ENCODE measurements at places on chromosomes 7 and 10. TPM values are rescaled to one million over a fixed set of nuclear protein-coding genes. Genes with fewer than 3 reads are reported as not detected.

The LRMDA gene
- total RNA-seq: 0.13 TPM

The GLI3 gene
- 4.0 TPM for total RNA-seq

The DPYSL4 gene
- 1.8 TPM for total RNA-seq

The RBP4 gene
- total RNA-seq: 1.1 TPM

DNA sequence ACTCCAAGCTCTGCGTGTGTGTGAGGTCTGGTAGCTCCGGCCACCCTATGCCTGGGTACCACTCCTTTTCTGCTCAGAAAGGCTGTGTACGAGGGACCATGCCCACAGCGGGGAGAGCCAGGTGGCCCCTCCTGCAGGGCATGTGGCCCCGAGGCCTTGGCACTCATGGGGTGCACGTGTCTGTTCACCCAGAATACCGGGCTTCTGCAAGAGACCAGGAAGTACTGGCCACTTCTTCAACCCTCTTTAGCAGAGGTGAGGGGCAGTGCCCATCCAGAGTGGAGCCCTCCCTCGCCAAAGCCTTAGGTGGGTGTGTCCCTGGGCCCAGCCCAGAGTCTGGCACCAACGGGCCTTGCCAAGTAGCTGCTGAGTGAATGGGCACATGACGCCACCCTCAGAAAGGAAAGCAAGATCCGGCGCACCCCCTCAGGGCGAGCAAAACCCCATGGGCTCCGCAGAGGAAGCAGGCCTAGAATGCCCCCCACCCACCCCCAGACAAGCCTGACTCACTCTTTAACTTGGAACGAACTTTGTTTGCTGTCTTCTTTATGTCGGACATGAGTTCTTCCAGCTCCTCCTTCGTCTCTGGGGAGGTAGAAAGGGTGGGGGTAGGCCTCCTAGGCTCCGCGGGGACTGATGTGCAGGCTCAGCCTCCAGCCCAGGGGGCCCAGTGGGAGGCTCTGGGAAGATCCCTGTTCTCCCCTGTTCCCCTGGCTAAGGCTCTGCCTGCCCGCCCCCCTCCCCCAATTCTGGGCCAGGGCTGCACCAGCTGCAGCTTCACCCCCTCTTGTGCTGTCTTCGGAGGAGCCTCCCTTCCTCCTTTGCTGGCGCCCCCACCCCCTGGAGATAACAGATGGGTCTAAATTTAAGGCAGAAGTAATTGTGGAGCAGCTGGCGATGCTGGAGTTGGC lies 14.6 kb downstream of the STX1A start:
- H3K36me3 ChIP-seq: peaks cover 8% of the 10 kb centered on the region
- no peak for DNase-seq
- no peaks in the 10 kb centered on the region for H3K27me3 ChIP-seq
- H3K27ac ChIP-seq: no peak overlapping the region
- H3K4me1 ChIP-seq: no peaks in the 10 kb centered on the region
- no peak overlapping the region for H3K4me3 ChIP-seq

- H3K4me3 ChIP-seq: no peak overlapping the region
- no peaks in the 10 kb centered on the region for H3K27me3 ChIP-seq
- H3K36me3 ChIP-seq: no peaks in the 10 kb centered on the region
These were observed 7.8 kb upstream of the BHLHA15 start for GRCh38 chr7:98203261-98203963.

DNA sequence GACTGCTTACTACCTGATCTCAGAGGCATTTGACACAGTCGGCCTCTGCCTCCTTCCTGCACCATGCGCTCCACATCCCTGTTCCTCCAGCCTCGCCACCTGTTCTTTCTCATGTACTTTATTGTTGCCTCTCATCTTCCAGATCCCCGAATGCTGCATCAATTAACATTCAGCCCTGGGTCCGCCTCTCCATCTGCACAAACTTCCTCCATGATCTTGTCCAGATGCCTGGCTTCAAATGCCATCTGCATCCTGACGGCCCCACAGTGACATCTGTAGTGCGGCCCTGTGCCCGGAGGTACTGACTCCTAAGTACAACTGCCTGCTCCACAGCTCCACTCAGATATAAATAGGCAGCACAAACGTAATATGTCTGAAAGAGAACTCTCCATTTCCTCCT lies 51.2 kb upstream of the STK17A start:
- peaks cover 33% of the 10 kb centered on the region for H3K4me1 ChIP-seq
- H3K4me3 ChIP-seq: no peak overlapping the region
- H3K27ac ChIP-seq: no peak overlapping the region

DNA sequence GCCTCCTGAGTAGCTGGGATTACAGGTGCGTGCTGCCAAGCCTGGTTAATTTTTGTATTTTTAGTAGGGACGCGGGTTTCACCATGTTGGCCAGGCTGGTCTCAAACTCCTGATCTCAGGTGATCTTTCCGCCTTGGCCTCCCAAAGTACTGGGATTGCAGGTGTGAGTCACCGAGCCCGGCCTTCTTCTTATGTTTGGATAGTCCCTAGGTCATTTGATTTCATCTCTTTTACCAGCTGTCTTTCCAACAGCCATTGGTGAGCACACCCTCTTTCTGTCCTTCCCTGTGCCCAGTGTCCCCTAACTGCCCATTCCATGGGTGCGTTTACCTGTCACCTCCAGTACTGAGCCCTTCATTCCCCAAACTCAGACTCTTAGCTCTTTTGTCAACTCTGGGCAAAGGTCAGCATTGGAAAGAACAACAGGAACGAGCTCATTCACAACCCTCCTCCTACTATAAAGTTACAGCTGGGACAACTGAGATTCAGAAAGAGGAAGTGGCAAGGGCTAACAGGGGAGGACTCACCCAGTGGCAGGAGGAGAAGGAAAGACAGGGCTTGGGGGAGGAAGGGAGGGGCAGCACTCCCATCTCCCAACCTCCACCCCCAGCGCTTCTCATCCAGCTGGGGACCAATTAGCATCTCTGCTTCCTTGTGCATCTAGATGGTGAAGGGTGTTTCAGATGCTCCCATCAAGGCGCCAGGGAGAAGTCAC lies 5.6 kb downstream of the SSC4D start:
- H3K27ac ChIP-seq: no peak overlapping the region
- no peaks in the 10 kb centered on the region for H3K36me3 ChIP-seq
- no peaks in the 10 kb centered on the region for H3K27me3 ChIP-seq

DNA sequence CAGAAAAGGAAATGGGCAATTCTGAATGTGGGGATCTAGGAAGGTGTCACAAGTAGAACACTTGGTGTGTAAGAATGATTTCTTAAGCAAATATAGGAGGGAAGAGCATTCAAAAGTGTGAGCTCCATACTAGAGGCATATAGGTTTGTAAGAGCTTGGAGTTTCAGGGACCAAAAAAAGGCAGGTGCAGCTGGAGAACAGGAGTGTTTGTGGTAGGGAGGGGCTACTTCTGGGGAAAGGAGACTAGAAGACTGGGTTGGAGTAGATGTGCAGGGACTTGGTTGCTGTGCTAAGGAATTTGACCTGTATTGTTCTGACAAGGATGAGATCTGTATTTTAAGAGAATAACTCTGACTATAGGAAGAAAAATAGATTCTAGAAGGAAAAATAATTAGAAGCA lies 46.4 kb downstream of the CPED1 start:
- no peaks in the 10 kb centered on the region for H3K27me3 ChIP-seq
- peaks cover 12% of the 10 kb centered on the region for H3K4me1 ChIP-seq
- H3K4me3 ChIP-seq: no peak overlapping the region
- no peak overlapping the region for H3K27ac ChIP-seq
- no peaks in the 10 kb centered on the region for H3K36me3 ChIP-seq
- no peak for DNase-seq

DNA sequence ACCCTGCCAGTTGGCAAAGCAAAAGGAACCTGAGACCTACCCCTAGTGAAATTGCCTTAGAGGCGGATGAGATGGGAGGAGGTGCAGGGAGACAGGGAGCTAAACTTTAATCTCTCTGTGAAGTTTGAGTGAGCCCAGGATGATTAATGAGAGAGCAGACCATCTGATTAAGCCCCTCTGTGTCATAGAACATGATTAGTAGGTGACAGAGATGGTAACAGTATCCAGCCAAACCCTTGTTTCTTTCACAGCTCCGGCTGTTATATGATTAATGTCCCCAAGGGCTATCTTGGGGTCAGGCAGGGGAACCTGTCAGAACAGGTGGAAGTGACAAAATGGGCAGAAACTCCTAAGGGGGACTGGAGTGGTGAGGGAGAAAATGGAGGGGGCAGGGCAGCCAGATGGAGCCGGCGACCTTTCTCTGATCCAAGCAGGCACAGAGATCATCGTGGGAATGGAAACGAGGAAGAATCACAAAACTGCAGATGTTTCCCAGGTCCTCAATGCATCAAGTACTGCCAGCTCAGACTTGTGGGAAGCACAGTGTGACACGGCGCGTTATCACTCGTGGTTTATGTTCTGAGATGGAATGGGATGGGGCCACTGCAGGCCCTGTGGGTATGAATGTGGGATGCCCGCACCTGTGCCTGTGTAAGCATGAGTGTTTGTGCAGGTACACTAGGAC lies 684.2 kb downstream of the LRMDA start:
- no peaks in the 10 kb centered on the region for H3K36me3 ChIP-seq
- H3K27me3 ChIP-seq: no peaks in the 10 kb centered on the region
- no peak overlapping the region for H3K27ac ChIP-seq
- no peak for DNase-seq

Measured in GM23248 (cell line).